GM12878 (cell line): ENCODE measurements at places on chromosomes 7 and 10. TPM values are rescaled to one million over a fixed set of nuclear protein-coding genes. Genes with fewer than 3 reads are reported as not detected.

DNA sequence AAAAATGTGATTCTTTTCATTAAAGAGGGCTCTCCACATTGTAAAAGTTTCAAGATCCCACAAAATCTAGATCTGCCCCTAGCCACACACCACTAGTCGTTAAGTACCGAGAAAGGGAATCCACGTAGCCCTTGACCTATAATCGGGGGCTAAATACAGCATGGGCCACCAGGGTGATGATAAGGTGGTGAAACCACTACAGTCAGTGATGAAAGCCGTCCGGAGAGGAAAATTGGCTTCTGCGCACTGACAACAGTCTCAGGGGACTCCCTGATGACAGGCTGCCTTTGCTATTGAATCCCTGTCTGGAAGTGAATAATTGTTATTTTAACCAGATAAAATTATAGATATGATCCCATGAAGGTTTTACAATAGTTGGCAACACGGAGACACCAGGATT lies 4.6 kb downstream of the TECTB start:
- DNase-seq: no peak

DNA sequence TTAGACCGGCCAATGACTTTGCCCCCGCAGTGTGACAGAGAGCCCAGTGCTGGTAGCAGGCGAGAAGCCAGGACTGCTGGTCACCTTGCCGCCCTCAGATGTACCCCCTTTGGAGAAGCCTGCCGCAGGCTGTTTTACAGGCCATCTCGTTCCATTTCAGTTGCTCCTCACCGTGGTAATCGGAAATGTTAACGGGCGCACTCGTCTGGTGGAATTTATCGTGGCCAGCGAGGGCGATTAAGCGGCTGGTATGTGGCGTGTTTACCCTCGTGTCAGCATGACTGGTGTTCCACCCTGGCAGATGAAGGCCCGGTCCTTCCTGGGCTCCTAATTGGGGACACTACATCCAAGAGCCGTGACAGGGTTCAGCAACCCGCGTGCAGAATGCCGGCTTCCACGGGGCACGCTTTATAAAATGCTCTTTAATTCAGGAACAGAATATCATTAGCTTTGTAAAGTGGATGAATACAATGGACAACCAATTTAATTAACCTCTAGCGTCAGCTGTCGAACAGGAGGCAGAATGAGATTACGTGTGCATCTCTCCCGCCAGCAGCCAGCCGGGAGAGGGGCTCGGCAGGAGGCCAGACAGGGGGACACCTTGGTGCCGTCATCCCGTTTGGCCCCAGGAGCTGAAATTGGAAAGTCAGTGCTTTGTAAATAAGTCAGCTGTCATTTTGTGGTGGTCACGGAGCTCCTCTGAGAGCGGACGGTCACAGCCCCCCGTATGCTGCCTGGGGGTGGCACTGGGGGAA lies 108.3 kb downstream of the NKX6-2 start:
- no peak for DNase-seq

DNA sequence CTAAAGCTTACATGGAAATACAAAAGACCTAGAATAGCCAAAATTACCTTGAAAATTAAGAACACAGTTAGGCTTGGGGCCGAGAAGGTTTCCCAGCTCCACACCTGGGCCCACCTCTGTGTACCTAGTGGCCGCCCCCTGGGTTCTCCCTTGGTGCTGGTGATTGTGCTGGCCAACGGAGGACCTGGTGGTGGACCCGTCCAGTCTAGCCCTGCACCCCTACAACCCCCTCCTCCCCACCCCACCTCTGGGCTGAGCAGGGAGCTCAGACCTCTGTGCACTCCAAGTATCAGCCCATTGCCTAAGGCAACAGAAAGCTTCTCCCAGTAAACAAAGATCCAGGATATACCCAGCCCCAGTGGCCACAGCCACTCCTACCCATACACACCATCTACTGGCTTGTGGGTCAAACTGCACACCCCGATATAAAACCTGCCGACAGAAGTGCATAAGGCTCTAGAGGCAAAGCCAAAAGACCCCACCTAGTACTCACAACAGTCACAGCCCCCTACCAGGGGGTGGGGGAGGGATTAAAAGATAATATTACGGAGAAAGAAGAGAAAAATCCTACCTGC lies 105.0 kb upstream of the DIP2C start:
- DNase-seq: no peak

DNA sequence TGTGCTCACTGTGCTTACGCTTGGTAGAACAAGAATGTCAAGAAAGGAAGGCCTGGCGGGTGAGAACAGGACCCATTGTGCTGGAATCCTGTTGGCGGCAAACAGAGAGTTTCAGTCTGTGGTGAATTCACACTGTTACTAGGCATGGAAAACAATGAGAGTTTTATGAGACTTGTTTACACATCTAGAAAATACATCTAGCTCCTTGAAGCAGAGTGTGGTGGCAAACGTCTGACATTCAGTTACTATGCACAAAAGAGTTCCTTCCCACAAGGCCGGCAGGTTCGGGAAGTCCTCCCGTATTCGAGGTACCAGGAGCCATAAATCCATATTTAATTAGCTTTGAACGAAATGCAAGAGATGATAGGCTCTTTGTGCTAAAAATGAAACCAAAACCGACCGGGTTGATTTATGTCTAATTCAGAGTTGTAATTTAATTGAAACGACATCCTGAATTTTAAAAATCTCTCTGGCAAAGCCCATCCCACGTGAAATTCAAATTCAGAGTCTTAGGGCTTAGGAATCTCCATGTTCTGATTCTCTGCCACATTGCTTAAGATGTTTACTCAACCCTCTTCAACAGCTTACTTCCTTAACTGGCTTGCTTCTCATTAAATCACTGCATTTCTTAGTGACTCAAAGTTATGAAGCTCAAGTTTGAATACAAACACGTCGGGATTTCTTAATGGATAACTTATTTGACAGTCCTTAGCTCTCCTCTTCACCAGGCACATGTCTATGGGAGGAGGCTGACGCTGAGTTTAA lies 299.9 kb upstream of the PITRM1 start:
- no peak for DNase-seq

PRLHR gene
- total RNA-seq: not detected in 2 replicates

DNA sequence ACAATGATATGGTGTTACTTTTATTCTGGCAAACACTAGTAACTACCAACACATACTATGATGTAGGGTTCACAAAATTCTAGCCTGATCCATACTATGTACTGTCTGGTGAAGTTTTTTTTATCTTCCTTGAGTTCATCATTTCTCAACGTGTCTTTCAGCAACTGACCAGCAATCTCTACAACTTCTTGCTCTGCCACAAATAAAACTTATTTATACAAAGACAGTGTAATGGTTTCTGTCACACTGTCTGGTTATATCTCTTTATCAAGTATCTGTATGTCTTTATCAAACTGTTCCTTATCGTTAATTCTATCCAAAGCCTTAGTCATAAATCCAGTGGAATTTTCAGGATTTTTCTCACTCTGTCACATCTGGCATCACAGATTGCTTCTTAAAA lies 69.7 kb downstream of the CUL2 start:
- DNase-seq: no peak

VSTM4 gene
- 0.08 TPM in 1 of 2 replicates, not detected in the other for total RNA-seq

- DNase-seq: no peak
These were observed 169.0 kb downstream of the AHR start for GRCh38 chr7:17467386-17467945.

DNA sequence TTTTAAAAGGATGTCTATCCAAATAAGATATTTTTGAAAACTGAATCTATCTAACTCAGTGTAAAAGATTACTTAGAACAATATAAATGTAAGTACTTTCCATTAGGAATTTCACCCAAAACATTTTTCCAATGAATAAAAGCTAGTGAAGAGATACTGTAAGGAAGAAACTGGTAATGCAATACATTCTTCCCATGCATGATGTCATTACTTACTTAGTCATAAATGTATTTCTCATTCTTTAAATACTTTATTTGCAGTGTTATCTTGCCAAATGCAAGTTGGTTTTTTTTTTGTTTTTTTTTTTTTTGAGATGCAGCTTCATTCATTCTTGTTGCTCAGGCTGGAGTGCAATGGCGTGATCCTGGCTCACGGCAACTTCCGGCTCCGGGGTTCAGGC lies 265.6 kb downstream of the PHF14 start:
- DNase-seq: no peak

SAP25 gene
- 7.0 and 8.3 TPM in 2 replicates for total RNA-seq

GRCh38 chr10:123359539-123359938 lies 205.3 kb downstream of the BUB3 start:
- DNase-seq: peak; percentile 40

DNA sequence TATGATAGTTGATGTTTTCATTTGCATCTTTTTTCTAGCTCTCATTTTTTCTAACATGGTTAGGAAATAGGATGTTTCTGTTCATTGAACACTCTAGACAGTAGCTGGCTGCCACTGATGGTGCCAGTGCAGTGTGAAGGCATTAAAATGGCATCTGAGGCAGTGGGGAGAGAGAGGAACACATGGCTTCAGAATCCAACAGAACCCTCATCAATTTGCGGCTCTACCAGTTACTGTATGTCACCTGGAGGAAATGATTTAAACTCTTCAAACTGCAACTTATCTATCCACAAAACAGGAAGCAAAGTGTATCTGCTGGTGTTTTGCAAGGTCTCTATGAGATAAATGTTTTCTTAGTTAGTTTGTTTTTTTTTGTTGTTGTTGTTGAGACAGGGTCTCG lies 305.2 kb upstream of the PRKCQ start:
- DNase-seq: no peak

- no peak for DNase-seq
These were observed 250.1 kb upstream of the MBL2 start for GRCh38 chr10:53022611-53023088.

GRCh38 chr10:124659380-124659779 lies 84.8 kb downstream of the FAM53B start:
- no peak for DNase-seq

CALHM1 gene
- total RNA-seq: 0.31 and 0.40 TPM in 2 replicates

SMURF1 gene
- total RNA-seq: 10.3 and 14.0 TPM in 2 replicates

LAMB1 gene
- total RNA-seq: 0.48 and 0.77 TPM in 2 replicates

GRCh38 chr10:129942936-129943715 lies 20.9 kb downstream of the EBF3 start:
- no peak for DNase-seq

DNA sequence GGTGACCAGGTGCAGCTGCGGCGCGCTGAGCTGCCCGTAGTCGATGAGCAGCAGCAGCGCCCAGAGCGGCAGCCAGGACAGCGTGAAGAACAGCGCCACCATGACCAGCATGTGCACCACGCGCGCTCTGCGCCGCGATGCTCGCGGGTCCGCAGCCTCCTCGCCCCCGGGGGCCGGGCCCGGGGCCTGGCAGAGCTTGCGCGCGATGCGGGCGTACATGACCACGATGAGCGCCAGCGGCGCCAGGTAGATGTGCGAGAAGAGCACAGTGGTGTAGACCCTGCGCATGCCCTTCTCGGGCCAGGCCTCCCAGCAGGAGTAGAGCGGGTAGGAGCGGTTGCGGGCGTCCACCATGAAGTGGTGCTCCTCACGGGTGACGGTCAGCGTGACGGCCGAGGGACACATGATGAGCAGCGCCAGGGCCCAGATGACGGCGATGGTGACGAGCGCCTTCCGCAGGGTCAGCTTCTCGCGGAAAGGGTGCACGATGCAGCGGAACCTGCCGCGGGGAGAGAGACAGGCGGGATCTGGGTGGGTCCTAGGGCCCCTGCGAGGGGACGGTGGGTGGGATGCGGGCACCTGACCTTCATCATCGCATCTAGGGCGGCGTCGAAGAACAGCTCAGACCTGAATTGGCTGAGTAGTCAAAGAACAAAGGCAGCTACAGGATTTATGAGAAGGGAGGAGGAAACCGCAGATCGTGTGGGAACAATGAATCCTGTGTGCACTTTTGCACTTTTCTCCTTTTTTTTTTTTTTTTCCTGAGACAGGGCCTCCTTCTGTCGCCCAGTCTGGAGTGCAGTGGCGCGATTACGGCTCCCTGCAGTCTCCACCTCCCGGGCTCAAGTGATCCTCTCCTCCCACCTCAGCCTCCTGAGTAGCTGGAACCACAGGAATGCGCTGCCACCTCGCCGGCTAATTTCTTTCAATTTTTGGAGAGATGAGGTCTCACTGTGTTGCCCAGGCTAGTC lies 22.4 kb upstream of the PPA1 start:
- DNase-seq: no peak

EPHA1 gene
- 0.21 and 0.29 TPM in 2 replicates for total RNA-seq

DNA sequence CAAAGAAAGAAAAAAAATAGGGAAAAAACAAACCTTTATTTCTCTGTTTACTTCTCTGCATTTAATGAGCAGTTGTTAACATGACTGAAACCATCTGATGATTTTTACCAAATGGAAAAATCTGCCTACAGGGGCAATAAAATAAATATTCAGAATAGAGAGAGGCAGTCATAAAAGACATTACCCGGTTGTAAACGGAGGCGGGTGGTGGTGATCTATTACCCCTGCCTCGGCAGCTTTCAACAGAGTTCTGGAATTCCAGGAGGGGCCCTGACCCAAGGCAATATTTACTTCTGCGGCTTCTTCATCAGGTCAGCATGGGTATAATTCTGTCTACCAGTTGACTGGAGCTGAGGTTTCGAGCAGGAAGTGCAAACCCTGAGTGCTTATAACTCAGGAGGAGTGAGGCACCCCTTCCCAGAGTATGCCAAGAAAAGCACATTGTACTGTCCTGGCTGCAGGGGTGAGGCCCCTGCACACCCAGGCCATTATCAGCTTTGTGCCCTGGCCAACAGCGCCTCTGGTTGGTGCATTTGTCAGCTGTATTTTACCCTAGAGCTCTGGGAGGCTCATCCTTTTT lies 8.2 kb upstream of the CXCL12 start:
- no peak for DNase-seq

- no peak for DNase-seq
These were observed 250.0 kb upstream of the HGF start for GRCh38 chr7:82019551-82020475.

GALNT17 gene
- 0.15 TPM in 1 of 2 replicates, not detected in the other for total RNA-seq

GRCh38 chr7:93955304-93955703 lies 33.8 kb downstream of the GNG11 start:
- DNase-seq: peak; percentile 19

UTF1 gene
- not detected in 2 replicates for total RNA-seq

GRCh38 chr7:22333680-22334141 lies 23.2 kb downstream of the RAPGEF5 start:
- no peak for DNase-seq

HHEX gene
- 17.8 and 21.6 TPM in 2 replicates for total RNA-seq

DNA sequence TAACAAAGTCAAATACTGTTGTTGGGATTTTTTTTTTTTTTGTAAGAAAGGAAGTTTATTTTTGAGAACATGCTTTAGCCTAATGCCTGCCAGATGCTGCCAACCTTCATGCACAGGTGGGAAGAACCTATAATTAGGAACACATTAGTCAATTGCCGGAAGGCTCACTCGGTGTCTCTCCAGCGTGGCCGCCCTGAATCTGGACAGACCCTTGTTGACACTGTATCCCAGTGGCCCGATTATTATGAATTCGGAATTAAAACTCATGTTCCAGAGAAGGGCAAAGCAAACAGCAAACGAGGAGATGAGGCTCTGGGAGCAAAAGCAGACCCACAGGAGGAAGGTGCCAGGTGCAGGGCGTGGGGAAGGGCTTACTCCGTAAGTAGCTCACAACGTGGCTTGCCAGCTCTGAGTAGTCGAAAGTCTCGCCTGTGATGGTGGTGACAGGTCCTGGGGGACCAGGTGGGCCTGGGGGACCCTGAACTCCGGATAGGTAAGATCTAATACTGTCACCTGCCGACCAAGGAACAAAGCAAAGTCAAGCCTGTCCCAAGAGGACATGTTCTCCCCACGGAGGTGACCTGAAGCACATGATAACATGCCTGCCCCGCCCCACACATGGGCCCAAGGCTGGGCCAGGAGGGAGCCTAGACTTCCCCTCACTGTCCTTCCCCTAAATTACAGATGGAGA lies 48.3 kb downstream of the COL17A1 start:
- DNase-seq: no peak
